Hematopoietic multipotent progenitor cell treated with erythropoietin and hydrocortisone succinate and interleukin-3 and kit ligand, for 6 days (in vitro differentiated cells): ENCODE measurements at places on chromosomes 7 and 10.

DNA sequence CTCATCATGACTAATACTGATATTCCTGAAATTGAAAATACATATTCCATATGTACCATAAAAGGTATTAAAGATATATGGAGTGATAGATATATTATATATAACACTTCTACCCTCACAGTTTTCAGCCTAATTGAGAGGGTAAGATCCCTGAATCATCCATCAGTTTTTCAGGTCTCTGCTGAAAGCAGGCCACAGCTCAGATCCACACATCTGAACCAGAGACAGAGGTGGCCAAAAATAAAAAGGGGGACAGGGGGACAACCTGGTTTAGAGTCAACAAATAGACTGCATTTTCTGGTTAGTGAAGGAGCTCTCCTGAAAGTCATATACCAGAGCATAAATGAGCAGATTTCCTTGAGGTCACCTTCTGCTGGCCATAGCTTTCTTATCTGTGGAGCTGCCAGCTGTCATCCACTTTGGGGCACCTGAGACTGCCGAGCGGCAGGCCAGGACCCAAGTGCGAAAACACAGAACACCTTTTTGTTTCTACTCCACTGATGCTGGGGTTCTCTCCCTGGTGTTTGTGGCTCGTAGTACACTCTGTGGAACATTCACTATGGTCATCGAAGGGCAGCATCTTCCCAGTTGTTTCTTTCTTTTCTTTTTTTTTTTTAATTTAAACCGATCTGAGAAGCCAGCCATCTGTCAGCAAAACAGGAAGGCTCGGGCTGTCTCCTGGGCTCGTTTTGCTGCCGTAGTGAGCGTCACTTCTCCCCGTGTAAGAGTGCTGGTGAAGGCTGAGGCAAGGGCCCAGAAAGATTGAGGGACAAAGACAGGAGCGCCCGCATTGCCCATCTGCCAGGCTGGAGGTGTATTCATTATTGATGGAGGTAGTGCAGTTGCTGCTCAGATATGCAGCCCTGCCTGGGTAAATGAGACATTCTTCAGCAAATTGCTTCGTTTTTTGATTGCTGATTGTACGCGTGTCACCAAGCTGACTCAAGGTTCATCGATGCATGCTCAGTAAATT, 13.5 kb downstream of the IKZF1 start:
- no peak for DNase-seq

- DNase-seq: no peak
These were observed 436.5 kb upstream of the MGMT start for GRCh38 chr10:129030603-129030895.

GRCh38 chr10:75487087-75487754, 55.8 kb downstream of the LRMDA start:
- DNase-seq: no peak

GRCh38 chr7:84022684-84023308, 171.8 kb downstream of the SEMA3A start:
- DNase-seq: no peak

GRCh38 chr10:5268743-5269142, 72.1 kb downstream of the AKR1C4 start:
- DNase-seq: no peak

DNA sequence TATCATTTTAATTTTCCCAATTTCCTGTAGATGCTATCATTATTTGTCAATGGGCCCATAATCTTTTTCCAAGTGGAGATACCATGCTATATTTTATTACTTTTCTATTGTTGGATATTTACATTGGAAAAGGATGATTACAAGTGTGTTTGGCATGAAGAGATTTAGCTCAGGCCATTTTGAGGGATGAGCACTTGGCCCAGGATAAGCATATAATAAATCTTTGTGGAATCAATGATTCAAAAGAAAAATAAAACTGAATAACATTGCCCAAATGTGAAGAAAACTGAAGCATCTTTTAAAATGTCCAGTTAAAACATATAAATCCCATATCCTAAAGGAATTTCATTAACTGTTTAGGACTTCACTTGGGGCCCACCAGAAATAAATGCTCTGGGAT, 260.9 kb upstream of the BMPER start:
- DNase-seq: no peak

- no peak for DNase-seq
These were observed 964.5 kb downstream of the CNTNAP2 start for GRCh38 chr7:147081117-147081516.
